Mesothelial cell of epicardium (in vitro differentiated cells): ENCODE measurements at places on chromosomes 13 and 19.

GRCh38 chr19:16363133-16363851 lies 38.7 kb downstream of the KLF2 start:
- no peak for DNase-seq
- no peak overlapping the region for H3K27ac ChIP-seq
- peaks cover 9% of the 10 kb centered on the region for H3K36me3 ChIP-seq

DNA sequence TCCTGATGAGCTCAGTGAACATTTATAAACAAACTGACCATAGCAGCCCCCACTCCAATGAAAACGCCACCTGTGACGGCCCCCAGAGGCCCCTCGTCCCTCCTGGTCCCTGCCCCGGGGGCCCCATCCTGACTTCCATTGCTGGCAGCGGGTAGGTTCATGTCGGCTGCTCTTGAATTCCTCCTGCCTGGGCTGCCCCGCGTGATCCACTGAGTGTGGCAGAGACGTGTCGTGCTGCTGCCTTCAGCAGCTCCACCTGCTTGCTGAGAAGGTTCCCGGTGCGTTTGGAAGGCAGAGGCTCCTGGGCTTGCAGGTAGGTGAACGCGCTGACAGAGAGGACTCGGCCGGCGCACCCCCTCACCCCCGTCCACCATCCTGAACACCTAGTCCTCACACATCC lies 11.6 kb downstream of the C2CD4C start:
- no peak overlapping the region for H3K27ac ChIP-seq
- H3K4me1 ChIP-seq: no peaks in the 10 kb centered on the region
- DNase-seq: no peak
- H3K4me3 ChIP-seq: no peak overlapping the region
- H3K27me3 ChIP-seq: peaks cover 5% of the 10 kb centered on the region
- no peaks in the 10 kb centered on the region for H3K36me3 ChIP-seq

GRCh38 chr13:42270857-42271215 lies 1.1 kb upstream of the AKAP11 start:
- H3K4me1 ChIP-seq: peaks cover 43% of the 10 kb centered on the region
- peak overlapping the region; percentile 96 for H3K4me3 ChIP-seq
- H3K27me3 ChIP-seq: no peaks in the 10 kb centered on the region
- no peaks in the 10 kb centered on the region for H3K36me3 ChIP-seq
- H3K27ac ChIP-seq: no peak overlapping the region
- DNase-seq: no peak

DNA sequence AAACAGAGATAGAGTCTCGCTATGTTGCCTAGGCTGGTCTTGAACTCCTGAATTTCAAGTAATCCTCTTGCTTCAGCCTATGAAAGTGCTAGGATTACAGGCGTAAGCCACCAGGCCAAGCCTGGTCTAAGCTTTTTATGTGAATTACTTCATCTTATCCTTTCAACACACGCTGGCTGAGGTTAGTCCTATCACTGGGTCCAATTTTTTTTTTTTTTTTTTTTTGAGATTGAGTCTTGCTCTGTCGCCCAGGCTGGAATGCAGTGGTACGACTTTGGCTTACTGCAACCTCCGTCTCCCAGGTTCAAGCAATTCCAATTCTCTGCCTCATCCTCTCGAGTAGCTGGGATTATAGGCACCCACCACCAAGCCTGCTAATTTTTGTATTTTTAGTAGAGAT lies 10.4 kb downstream of the MYO1F start:
- DNase-seq: no peak
- H3K4me1 ChIP-seq: no peaks in the 10 kb centered on the region
- no peaks in the 10 kb centered on the region for H3K36me3 ChIP-seq
- H3K27ac ChIP-seq: no peak overlapping the region

DNA sequence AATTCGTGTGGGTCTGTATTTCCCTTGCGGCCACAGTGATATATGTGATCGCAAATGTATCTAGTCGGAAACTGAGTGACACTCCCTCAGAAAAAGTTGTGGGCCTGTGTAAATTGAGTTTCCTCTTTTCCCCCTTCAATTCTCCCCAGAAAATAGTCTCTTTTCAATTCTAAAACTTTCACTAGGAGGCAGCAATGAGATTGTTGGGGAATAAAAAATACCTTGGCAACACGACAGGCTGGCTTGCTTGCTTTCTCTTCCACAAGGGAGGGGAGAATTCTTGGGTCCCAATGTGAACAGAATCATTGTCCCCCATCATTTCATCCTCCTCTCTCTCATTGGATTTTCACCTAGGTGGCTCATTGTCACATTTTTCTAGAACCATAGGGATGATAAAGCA lies 3.7 kb upstream of the SOX21 start:
- H3K27ac ChIP-seq: no peak overlapping the region
- peaks cover 6% of the 10 kb centered on the region for H3K4me1 ChIP-seq
- peaks cover 68% of the 10 kb centered on the region for H3K27me3 ChIP-seq
- no peak for DNase-seq
- no peaks in the 10 kb centered on the region for H3K36me3 ChIP-seq
- no peak overlapping the region for H3K4me3 ChIP-seq

- H3K27me3 ChIP-seq: peaks cover 2% of the 10 kb centered on the region
- H3K4me3 ChIP-seq: no peak overlapping the region
- H3K27ac ChIP-seq: no peak overlapping the region
- no peak for DNase-seq
- H3K4me1 ChIP-seq: no peaks in the 10 kb centered on the region
Measured at GRCh38 chr19:7326105-7326877, 22.4 kb upstream of the ARHGEF18 start.

DNA sequence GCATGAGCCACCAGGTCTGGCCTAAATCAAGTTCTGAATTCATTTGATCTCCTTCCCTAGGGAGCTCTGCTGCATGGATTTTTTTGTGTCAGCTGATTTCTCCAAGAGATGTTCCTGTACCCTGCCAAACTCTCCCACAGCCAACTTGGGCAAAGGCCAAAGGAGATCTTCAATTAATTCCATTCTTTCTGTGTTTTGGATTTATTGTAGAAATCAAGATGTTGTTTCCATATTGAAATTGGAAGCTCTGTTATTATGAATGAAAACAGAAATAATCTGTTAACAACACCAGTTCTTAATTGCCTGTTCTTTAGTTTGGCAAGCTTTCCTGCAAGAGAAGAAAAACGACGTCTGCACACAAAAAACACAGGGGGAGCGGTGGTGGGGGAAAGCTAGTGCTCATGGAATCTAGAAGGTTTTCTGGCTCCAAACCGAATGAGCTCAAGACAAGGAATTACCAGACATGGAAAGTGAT lies 86.5 kb upstream of the ABCC4 start:
- no peak for DNase-seq
- H3K27ac ChIP-seq: no peak overlapping the region
- peaks cover 4% of the 10 kb centered on the region for H3K4me1 ChIP-seq
- H3K4me3 ChIP-seq: no peak overlapping the region

DNA sequence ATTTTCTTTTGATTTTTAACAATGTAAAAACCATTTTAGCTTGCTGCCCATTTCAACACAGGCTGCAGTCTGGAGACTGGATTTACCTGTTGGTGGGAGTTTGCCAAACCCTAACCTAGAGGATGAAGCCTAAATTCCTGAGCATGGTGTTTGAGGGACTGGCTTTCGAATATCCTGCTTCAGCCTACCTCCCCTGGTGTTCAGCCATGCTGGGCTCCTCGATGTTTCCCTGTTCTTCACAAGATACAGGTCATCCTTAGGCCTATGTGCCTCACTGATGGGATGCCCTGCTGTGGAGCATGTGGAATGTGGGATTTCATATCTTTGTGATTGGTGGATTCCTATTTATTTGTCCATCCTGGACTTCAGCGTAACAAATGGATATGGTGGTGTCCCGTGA lies 20.4 kb upstream of the ERCC5 start:
- H3K36me3 ChIP-seq: peaks cover 39% of the 10 kb centered on the region
- no peak overlapping the region for H3K4me3 ChIP-seq
- H3K4me1 ChIP-seq: no peaks in the 10 kb centered on the region
- H3K27ac ChIP-seq: no peak overlapping the region
- no peak for DNase-seq
- no peaks in the 10 kb centered on the region for H3K27me3 ChIP-seq

DNA sequence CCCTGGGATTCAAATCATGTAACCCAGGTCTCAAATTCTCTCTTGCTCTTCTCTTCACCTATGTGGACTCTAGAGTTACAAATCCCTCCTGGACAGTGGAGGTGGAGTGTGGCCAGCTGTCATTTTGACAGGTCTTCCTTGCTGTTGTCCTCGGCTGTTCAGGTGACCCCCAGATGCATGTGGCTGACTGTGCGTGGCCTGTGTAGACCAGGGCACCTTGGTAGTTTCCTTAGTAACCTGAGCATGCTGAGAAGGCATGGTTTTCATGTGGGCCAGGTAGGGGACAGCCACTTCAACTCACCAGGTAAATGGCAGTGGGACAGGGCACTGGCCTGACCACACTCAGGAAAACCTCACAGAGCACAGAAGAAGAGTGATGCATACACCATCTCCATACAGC lies 155.0 kb upstream of the TSHZ3 start:
- no peaks in the 10 kb centered on the region for H3K36me3 ChIP-seq
- H3K27ac ChIP-seq: no peak overlapping the region
- peak; percentile 20 for DNase-seq
- H3K27me3 ChIP-seq: peaks cover 18% of the 10 kb centered on the region
- H3K4me3 ChIP-seq: no peak overlapping the region

DNA sequence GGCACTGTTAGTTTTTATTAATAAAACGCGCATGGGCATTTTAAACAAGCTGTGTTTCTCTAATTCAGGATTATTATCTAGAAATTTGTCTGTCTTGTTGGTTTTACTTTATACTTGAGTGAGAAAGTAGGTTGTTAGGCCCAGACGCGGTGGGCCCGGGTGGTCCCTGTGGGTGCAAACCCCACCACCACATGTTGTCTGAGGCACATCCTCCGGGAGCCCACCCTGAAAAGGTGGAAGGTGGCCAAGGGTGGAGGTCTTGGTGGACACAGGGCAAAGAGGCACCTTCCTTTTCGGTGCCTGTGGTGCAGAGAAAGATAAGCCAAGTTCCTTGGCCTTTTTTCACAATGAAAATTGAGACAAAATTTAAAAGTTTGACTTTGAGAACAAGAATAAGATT lies 16.6 kb downstream of the ATP4B start:
- H3K4me3 ChIP-seq: no peak overlapping the region
- H3K27me3 ChIP-seq: no peaks in the 10 kb centered on the region
- no peak overlapping the region for H3K27ac ChIP-seq
- H3K36me3 ChIP-seq: peaks cover 59% of the 10 kb centered on the region

- H3K36me3 ChIP-seq: peaks cover 6% of the 10 kb centered on the region
- no peak overlapping the region for H3K27ac ChIP-seq
- no peak for DNase-seq
- peaks cover 6% of the 10 kb centered on the region for H3K4me1 ChIP-seq
- no peaks in the 10 kb centered on the region for H3K27me3 ChIP-seq
- H3K4me3 ChIP-seq: no peak overlapping the region
Measured at GRCh38 chr13:43422116-43422515, 364.7 kb downstream of the ENOX1 start.

DNA sequence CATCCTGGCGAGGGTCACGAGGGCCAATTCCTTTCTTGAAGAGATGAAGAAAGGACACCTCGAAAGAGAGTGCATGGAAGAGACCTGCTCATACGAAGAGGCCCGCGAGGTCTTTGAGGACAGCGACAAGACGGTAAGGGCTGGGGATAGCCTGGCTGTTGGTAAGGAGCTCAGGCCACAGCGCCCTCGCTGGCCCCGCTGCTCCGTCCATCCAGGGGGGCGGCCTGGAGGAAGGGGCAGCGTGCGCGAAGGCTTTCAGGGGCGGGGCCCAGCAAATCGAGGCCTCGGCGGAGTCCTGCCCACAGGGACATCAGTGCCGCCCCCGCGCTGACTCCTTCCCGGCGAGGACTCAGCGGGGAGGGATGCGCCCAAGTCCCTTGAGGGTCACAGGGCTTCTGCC lies 6.9 kb downstream of the F10 start:
- no peak for DNase-seq
- peaks cover 7% of the 10 kb centered on the region for H3K4me1 ChIP-seq
- no peak overlapping the region for H3K4me3 ChIP-seq

DNA sequence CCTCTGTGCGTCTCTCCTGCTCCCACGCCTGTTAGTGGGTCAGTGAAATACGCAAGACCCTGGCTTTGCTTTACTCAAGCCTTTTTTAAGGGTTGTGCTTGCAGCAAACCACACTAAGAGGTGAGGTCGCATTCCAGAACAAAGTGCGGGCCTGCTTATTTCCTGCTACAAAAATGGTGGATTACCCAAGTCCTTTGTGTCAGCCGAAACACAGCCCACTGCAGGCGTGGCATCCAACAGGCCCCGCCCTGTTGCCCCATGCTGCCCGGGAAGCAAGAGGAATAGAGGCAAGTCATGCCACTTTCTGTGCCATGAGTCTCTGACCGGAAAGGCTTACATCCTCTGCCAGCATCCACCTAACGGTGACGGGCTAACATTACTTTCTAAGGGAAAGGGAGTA lies 7.7 kb upstream of the IRS2 start:
- H3K27me3 ChIP-seq: peaks cover 43% of the 10 kb centered on the region
- no peaks in the 10 kb centered on the region for H3K36me3 ChIP-seq
- peaks cover 5% of the 10 kb centered on the region for H3K4me1 ChIP-seq
- H3K4me3 ChIP-seq: no peak overlapping the region
- H3K27ac ChIP-seq: no peak overlapping the region

- H3K36me3 ChIP-seq: peaks cover 19% of the 10 kb centered on the region
- DNase-seq: no peak
- no peaks in the 10 kb centered on the region for H3K27me3 ChIP-seq
- H3K4me1 ChIP-seq: peaks cover 5% of the 10 kb centered on the region
- H3K27ac ChIP-seq: no peak overlapping the region
Measured at GRCh38 chr19:8221161-8221560, 12.0 kb downstream of the CERS4 start.

DNA sequence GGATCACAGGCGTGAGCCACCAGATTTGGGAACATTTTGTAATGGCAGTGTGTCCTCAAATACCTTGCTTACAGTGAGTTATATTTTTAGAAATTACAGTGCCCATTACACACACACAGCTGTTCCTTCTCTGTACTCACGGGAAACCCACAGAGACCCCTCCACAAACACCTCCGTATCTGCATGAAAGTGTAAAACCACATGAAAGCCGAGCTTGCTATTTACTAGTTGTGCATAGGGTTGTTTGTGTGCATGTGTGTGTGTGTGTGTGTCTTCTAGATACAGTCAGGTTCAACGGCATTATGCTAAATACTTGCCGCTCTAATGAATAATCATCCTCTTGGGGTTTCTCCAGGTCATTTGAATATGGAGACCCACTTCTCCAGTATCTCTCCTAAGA lies 22.3 kb upstream of the LILRA2 start:
- peaks cover 4% of the 10 kb centered on the region for H3K36me3 ChIP-seq
- no peak overlapping the region for H3K27ac ChIP-seq
- no peaks in the 10 kb centered on the region for H3K4me1 ChIP-seq
- no peaks in the 10 kb centered on the region for H3K27me3 ChIP-seq

DNA sequence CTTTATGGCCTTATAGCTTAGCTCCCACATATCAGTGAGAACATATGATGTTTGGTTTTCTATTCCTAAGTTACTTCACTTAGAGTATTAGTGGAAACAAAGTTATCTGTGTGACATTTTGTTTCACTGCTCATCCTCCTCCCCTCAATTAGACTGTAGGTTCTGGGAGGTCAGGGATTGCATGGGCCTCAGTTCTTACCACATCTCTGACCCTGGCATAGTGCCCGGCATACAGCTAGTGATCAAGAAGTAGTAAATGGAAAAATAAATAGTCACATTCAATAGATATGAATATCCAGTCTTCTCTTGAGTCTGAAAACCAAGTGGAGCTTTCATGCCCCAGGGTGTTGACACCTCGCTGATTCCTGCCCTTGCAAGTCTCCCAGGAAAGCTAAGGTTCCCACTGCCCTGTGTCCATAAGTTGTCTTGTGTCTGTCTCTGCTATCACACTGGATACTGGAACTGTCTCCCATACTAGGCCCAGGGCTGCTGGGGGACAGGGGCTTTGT lies 249.5 kb upstream of the TSHZ3 start:
- no peak for DNase-seq
- H3K4me1 ChIP-seq: peaks cover 39% of the 10 kb centered on the region
- no peaks in the 10 kb centered on the region for H3K36me3 ChIP-seq
- no peaks in the 10 kb centered on the region for H3K27me3 ChIP-seq
- H3K4me3 ChIP-seq: no peak overlapping the region
